Cardiac atrium fibroblast (primary cell): ENCODE measurements at places on chromosomes 5 and 9. TPM values are rescaled to one million over a fixed set of nuclear protein-coding genes. Genes with fewer than 3 reads are reported as not detected.

Gene STC2
- 510 and 514 TPM in 2 replicates for total RNA-seq

Gene MORN5
- not detected in 2 replicates for total RNA-seq

Gene STOM
- total RNA-seq, result 118 and 144 TPM in 2 replicates

Gene TMEM141
- total RNA-seq, result 104 and 151 TPM in 2 replicates

Gene IL3
- not detected in 2 replicates for total RNA-seq

Gene GNG10
- total RNA-seq, result 96.8 and 109 TPM in 2 replicates

Gene PPP3R2
- not detected in 2 replicates for total RNA-seq

Gene MSX2
- total RNA-seq, result 0.97 and 2.3 TPM in 2 replicates

Gene TTC23L
- 2.1 TPM in 1 of 2 replicates, not detected in the other for total RNA-seq

Gene TMEM232
- total RNA-seq, result 1.8 TPM in 1 of 2 replicates, not detected in the other

Gene IL31RA
- 0.18 and 0.32 TPM in 2 replicates for total RNA-seq

Gene SLC36A3
- not detected in 2 replicates for total RNA-seq

Gene SH3TC2
- 4.9 and 7.4 TPM in 2 replicates for total RNA-seq

Gene FGF10
- 0.32 TPM in 1 of 2 replicates, not detected in the other for total RNA-seq

Gene CD180
- 0.49 TPM in 1 of 2 replicates, not detected in the other for total RNA-seq

Gene SPATA6L
- total RNA-seq, result 0.16 TPM in 1 of 2 replicates, not detected in the other

Gene INSL6
- total RNA-seq, result not detected in 2 replicates

Gene GABBR2
- 0.18 and 0.32 TPM in 2 replicates for total RNA-seq

Gene CCDC171
- total RNA-seq, result 1.3 and 1.5 TPM in 2 replicates

Gene TBC1D2
- total RNA-seq, result 5.3 and 5.8 TPM in 2 replicates

Gene MAPKAP1
- total RNA-seq, result 58.5 and 65.9 TPM in 2 replicates

Gene EIF4E1B
- not detected in 2 replicates for total RNA-seq

Gene MZB1
- total RNA-seq, result 0.36 TPM in 1 of 2 replicates, not detected in the other

Gene SV2C
- total RNA-seq, result not detected in 2 replicates

Gene FBP2
- total RNA-seq, result not detected in 2 replicates

Gene PROB1
- 1.5 and 2.5 TPM in 2 replicates for total RNA-seq

Gene C6
- total RNA-seq, result 24.5 and 26.9 TPM in 2 replicates

Gene DOLPP1
- 10.3 and 11.2 TPM in 2 replicates for total RNA-seq

Gene ATP10B
- total RNA-seq, result not detected in 2 replicates

Gene SPINK13
- not detected in 2 replicates for total RNA-seq

Gene GCNT4
- total RNA-seq, result 3.4 and 6.9 TPM in 2 replicates

Gene CDKN2B
- total RNA-seq, result 5.1 and 16.8 TPM in 2 replicates

Gene PTGES
- 1.1 and 2.1 TPM in 2 replicates for total RNA-seq

Gene PCDHGA4
- 4.7 and 6.3 TPM in 2 replicates for total RNA-seq

Gene C9orf50
- total RNA-seq, result not detected in 2 replicates

Gene FER
- 14.3 and 27.2 TPM in 2 replicates for total RNA-seq

Gene C7
- total RNA-seq, result 1,610 and 3,690 TPM in 2 replicates

Gene SAXO1
- not detected in 2 replicates for total RNA-seq
